Upper lobe of left lung (tissue), 6 donors: ENCODE measurements at places on chromosomes 2 and 18. TPM values are rescaled to one million over a fixed set of nuclear protein-coding genes. Genes with fewer than 3 reads are reported as not detected.

Gene SELENOI
- total RNA-seq = 21.6 TPM

DNA sequence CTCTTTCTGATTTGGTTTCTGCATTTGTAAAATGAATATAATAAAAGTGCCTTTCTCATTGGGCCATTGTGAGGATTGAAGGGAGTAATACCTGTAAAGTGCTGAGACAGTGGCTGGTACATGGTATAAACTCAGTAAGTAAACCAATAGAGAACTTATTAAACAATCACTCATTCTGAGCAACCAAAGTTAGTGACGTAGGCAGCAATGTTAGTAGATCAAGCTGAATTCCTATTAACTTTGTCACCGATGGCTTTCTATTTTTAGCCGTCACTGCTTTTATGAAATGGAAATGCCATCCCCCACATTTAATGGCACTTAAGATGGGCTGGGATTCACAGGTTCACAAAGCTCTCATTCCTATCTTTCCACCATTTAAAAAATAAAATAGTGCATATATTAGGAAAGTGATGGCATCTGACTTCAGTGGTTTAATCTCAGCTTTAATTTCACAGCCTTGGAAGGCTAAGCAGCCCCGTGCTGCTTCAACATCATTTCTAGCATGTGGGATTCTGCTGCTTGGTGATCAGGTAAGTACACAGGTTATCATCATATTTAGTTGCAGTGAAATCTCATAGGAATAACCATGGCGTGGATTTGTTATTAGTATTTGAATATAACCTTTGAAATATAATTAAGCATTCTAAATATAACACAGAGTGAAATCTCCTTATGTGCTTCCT, 17.6 kb upstream of the PPP4R1 start:
- DNase-seq = no peak

GRCh38 chr2:134866498-134867099, 28.2 kb downstream of the ACMSD start:
- DNase-seq = peak; percentile 2

Gene TRIM43
- total RNA-seq = not detected

GRCh38 chr2:127909019-127909418, 23.3 kb upstream of the AMMECR1L start:
- no peak for DNase-seq

DNA sequence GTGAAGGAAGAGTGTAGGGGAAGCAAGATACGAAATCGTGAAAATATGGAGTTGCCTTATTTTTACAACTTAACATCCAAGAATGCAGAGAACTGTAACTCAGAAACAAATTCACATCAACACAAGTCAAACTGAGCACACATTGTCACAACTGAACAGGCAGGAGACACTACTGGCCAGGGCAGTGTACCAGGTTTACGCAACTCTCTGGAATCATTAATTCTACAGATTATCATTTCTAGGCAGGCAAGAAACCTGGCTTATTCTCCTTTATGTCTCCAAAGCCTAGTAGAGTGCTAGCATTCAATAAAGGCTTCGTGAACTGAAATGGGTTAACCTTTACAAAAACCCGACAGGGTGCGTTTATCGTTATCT, 584 bp downstream of the COA5 start:
- DNase-seq = no peak

Gene IL1RN
- total RNA-seq = 4.7 TPM

- DNase-seq = no peak
Observed at GRCh38 chr18:31176531-31176930, 13.9 kb upstream of the DSC1 start.

DNA sequence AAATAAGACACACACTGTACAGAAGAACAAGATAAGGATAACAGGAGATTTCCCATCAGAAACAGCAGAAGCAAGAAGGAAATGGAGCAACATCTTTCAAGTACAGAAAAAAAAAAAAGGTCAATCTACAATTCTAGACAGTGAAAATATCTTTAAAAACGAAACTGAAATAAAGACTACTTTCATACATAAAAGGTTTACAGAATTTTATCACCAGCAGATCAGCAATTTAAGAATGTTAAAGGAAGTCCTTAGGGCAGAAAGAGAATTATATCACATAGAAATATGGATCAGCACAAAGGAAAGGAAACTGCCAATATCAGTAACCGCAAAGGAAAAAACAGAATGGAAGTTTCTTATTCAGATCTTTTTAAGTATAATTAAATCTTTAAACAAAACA, 931.0 kb downstream of the EPHA4 start:
- no peak for DNase-seq
